ENCODE measurements at places on chromosomes 12 and 14.

GRCh38 chr12:104355630-104356029 lies 52.1 kb downstream of the EID3 start:
- peaks cover 10% of the 10 kb centered on the region for H3K4me1 ChIP-seq
- no peak overlapping the region for H3K4me3 ChIP-seq
- peak overlapping the region; percentile 7 for H3K27ac ChIP-seq

- H3K36me3 ChIP-seq = peaks cover 4% of the 10 kb centered on the region
- H3K4me1 ChIP-seq = peaks cover 11% of the 10 kb centered on the region
- no peak overlapping the region for H3K27ac ChIP-seq
- no peak overlapping the region for H3K4me3 ChIP-seq
Observed at GRCh38 chr12:32307326-32307725, 92.0 kb upstream of the FGD4 start.

DNA sequence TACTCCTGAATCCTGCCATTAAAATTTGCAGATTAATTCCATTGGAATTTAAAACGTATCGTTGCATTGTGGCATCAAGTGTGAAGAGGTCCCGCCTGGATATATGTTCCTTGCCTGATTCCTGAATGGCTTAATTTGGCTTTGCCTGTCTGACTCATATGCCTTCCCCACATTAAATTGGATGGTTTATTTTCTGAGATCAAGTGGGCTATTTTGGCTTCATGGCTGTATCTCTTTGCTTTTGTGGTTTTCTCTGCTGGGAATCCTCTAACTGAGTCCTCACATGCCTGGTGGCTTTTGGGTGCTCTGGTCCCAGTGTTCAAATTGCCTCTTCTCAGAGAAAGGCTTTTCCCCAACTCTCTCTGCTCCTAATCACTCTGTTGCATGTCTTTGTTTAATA lies 127.9 kb upstream of the DYRK2 start:
- H3K27me3 ChIP-seq = no peaks in the 10 kb centered on the region
- H3K4me1 ChIP-seq = peaks cover 23% of the 10 kb centered on the region
- peaks cover 10% of the 10 kb centered on the region for H3K36me3 ChIP-seq
- H3K27ac ChIP-seq = no peak overlapping the region

DNA sequence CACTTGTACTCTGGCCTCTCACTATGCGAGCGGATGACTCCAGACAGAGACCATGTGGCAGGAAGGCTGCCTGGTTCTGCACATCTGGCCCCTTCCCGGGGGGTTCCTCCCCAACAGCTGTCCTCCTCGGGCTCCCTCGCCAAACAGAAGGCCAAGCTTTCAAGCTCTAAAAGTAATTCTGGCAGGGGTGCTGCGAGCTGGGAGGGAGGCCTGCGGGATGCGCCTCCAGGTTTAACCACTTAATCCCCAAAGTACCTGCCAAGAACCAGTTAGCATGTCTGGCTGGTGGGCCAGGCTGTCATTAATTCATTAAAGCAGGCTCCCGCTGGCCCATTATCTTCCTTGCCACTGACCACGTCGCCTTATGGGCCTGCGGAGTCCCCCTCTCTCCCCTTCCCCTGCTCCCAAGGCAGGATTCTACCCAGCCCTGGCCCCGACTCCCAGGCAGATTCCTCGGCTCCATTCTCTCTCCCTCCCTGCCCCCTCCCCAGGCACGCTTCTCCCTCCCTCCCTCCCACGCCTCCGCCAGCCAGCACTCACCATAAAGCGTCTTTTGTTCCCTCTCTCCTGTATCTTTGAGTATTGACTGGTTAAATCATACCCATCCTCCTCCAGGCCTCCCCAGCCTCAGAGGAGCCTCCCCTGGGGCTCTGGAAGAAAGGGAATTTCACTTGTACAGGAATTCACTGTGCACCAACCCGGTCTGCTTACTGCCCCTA lies 4.9 kb downstream of the HRK start:
- peaks cover 30% of the 10 kb centered on the region for H3K4me1 ChIP-seq
- no peak overlapping the region for H3K4me3 ChIP-seq
- peaks cover 11% of the 10 kb centered on the region for H3K36me3 ChIP-seq
- no peak overlapping the region for H3K27ac ChIP-seq
- DNase-seq = no peak
- peaks cover 86% of the 10 kb centered on the region for H3K27me3 ChIP-seq

GRCh38 chr12:55724226-55724939 lies 4.2 kb downstream of the RDH5 start:
- H3K36me3 ChIP-seq = peaks cover 87% of the 10 kb centered on the region
- peaks cover 49% of the 10 kb centered on the region for H3K4me1 ChIP-seq
- H3K4me3 ChIP-seq = peak overlapping the region; percentile 3
- no peaks in the 10 kb centered on the region for H3K27me3 ChIP-seq
- DNase-seq = peak; percentile 78

DNA sequence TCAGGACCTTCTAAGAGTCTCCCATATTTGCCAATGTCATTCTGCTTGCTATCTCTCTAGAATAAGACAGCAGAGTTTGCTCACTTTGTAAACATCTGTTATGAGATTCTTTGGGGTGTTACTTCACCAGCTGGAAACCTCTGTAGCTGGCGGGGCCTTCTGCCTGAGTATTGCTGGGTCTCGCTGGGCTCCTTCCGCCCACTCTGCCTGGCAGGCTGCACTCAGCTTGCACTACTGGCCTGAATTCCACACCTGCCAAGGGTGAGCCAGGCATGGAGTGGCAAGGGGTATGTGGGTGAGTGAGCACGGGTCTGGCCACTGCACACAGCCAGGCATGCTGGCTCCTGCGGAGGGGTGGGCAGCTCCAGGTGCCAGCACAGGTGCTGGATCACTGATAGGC lies 267.3 kb upstream of the PDE3A start:
- H3K4me1 ChIP-seq = peaks cover 12% of the 10 kb centered on the region
- H3K27me3 ChIP-seq = no peaks in the 10 kb centered on the region
- no peak for DNase-seq
- no peak overlapping the region for H3K4me3 ChIP-seq
- H3K36me3 ChIP-seq = no peaks in the 10 kb centered on the region

DNA sequence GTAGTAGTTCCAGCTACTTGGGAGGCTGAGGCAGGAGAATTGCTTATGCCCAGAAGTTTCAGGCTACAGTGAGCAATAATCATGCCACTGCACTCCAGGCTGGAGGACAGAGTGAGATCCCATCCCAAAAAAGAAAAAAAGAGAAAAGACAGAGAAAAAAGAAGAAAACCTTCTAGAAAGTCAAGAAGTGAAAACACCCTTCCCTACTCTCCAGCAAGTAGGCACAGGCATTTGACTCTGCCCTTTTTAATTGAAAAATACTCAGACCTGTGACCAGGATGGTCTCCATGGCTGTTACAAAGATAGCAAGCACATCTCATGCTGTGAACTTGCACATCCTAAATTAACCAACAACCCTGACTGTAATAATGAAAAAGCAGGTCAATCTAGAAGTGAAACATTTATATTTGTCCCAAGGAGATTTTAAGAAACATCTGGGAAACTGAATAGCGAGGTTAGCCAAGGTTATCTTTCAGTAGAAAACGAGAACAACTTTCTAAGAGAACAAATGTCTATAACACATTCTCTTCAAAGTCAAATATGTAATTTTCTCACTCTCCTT lies 2.0 kb downstream of the TMTC1 start:
- H3K27ac ChIP-seq = no peak overlapping the region
- no peak overlapping the region for H3K4me3 ChIP-seq
- H3K27me3 ChIP-seq = peaks cover 21% of the 10 kb centered on the region
- H3K4me1 ChIP-seq = no peaks in the 10 kb centered on the region
- peaks cover 6% of the 10 kb centered on the region for H3K36me3 ChIP-seq

GRCh38 chr12:9617124-9617523 lies 9.4 kb upstream of the KLRB1 start:
- H3K4me1 ChIP-seq = no peaks in the 10 kb centered on the region
- DNase-seq = no peak
- no peak overlapping the region for H3K4me3 ChIP-seq
- H3K36me3 ChIP-seq = no peaks in the 10 kb centered on the region

DNA sequence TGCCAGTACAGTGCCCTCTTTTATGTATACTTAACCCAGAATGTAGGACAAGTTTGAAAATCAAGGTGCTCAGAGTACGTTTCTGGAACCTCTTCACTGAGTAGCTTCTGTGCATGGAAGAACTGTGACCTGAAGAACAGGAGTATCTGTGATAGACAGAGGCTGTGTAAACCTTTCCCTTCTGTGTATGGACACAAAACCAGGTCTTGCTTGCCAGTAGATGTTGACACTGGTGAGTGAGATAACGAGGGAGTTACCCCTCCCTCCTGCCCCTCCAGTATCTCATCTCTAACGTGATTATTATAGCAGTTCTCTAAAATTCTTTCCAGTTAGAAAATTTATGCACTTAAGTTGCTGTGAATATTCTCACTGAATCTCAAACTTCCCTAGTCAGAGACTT lies 170.8 kb downstream of the RPL10L start:
- H3K4me1 ChIP-seq = no peaks in the 10 kb centered on the region
- H3K36me3 ChIP-seq = no peaks in the 10 kb centered on the region
- no peak overlapping the region for H3K4me3 ChIP-seq
- H3K27me3 ChIP-seq = no peaks in the 10 kb centered on the region
- DNase-seq = no peak
- no peak overlapping the region for H3K27ac ChIP-seq

- H3K4me1 ChIP-seq = peaks cover 19% of the 10 kb centered on the region
- DNase-seq = no peak
- no peaks in the 10 kb centered on the region for H3K27me3 ChIP-seq
- peak overlapping the region; percentile 92 for H3K4me3 ChIP-seq
- H3K36me3 ChIP-seq = peaks cover 25% of the 10 kb centered on the region
Observed at GRCh38 chr14:92747701-92748258, 647 bp downstream of the LGMN start.

Measured in Calu3 (cell line).